ENCODE measurements at places on chromosomes 11 and 22. TPM values are rescaled to one million over a fixed set of nuclear protein-coding genes. Genes with fewer than 3 reads are reported as not detected.

The RASGRP2 gene
- not detected for total RNA-seq

The TALDO1 gene
- total RNA-seq: 603 TPM

The CDKN1C gene
- total RNA-seq: 5.1 TPM

The HEPHL1 gene
- total RNA-seq: not detected

The C11orf86 gene
- not detected for total RNA-seq

The PGA5 gene
- total RNA-seq: not detected

Data from H4 (cell line).